G401 (cell line): ENCODE measurements at places on chromosomes 2 and 18.
A peak's percentile ranks its signal among the peaks of the same experiment; 100 is the strongest.

DNA sequence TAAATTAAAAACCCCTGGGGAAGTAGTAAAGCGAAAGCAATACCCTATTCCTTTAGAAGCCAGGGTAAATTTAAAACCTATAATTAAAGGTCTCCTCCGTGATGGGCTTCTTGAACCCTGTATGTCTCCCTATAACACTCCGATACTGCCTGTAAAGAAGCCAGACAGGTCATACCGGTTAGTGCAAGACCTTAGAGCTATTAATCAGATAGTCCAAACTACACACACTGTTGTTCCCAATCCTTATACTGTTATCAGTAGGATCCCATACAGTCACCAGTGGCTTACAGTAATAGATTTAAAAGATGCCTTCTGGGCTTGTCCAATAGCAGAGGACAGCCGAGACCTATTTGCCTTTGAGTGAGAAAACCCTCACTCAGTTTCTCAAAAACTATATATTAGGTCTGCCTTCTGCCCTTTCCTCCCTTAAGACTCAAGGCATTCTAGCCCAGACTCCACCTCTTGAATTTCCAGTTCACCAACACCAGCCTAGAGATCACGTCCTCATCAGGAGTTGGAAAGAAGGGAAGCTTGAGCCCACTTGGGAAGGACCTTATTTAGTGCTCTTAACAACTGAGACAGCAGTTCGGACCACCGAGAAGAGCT, 12.4 kb upstream of the SAP130 start:
- no peak for DNase-seq

DNA sequence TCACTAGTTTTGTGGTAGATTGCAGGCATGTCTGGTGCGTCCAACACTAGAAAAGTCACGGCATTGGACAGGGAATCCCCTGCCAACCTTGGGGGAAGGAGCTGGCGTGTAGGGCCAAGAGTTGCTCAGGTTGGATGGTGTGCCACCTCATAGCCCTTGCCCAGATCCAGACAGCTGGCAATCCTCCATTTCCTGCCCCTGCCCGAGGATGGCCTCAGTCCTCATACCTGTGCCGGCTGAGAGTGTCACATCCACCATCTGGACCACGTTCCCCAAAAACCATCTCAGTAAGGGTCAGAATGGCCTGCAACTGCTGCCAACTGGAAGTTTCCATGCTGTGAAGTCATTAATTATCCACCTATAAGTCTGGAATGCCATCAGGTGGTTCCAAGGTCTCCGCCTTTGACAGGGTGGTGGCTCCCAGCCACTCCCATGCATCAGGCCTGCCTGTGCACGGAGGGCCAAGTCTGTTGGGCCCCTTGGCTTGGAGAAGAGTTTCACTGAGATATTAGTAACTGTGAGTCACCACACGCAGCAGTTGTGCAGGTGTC, 55.0 kb downstream of the IMPA2 start:
- peak; percentile 79 for DNase-seq

GRCh38 chr2:85189606-85190270, 56.5 kb downstream of the TCF7L1 start:
- peak; percentile 28 for DNase-seq

- no peak for DNase-seq
Observed at GRCh38 chr2:136015699-136016098, 30.3 kb upstream of the DARS1 start.

DNA sequence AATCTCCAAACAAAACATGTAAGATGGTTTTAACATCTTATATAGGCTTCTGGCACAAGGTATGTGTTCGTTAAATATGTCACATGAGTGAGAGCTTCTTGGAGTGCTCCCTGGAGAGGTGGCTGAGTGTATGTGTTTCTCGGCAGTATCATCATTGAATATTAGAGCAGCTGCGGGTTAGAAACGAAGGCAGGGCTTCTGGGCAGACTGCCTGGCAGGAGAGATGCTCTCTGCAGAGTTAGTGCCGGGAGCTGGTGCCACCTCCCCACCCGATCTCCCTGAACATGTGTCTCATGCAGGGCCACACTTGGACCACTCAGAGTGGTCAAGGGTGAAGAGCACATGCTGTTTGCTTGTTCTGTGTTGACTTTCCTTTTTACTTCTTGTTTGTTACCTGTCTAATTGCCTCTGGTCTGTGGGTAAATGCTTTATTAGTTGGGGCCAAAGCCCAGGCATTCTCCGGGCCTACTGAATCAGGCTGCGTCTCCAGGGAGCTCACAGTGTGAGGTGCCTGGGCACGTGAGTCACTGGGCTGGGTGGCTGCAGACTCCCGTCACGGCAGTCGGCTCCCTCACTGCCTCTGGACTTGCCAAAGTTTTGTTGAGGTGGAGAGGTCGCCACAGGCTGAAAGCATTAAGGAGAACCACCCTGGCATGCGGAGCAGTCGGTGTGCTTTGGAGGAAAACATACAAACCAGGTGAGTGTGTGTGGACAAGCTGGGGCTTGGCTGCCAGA, 246.6 kb downstream of the FHOD3 start:
- DNase-seq = no peak

DNA sequence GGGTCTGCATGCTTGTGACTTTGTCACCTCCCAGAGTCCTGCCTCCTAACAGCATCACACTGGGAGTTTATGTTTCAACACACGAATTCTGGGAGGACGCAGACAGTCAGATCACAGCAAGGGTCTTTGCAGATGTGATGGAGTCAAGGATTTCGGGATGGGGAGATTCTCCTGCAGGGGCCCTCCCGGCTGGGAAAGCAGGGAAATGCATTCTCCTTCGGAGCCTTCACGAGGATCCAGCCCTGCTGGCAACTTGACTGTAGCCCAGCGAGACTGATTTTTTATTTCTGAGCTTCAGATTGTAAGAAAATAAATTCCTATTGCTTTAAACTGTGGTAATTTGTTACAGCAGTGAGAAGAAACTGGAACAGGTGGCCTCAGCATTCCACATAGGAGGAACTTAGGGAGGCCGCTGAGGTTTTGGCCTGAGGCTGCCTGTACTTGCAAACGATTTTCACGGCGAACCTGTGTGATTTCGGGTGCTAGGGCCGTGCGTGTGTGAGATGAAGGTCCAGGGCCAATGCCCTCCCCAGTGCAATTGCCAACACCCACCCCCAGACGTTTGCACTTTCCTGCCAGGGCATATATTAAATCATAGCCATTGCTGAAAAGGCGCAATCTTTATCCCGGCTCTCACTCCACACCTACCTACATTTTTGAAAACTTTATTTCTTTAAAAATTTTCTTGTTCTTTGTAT, 79.8 kb downstream of the ASB1 start:
- DNase-seq = no peak

GRCh38 chr18:56740645-56741044, 89.5 kb downstream of the WDR7 start:
- no peak for DNase-seq

GRCh38 chr18:5542515-5543035, 1.2 kb downstream of the EPB41L3 start:
- DNase-seq = no peak

- no peak for DNase-seq
Observed at GRCh38 chr2:171787333-171788072, 100.2 kb downstream of the DYNC1I2 start.

- DNase-seq = no peak
Observed at GRCh38 chr18:28905509-28905908, 728.6 kb upstream of the CDH2 start.

DNA sequence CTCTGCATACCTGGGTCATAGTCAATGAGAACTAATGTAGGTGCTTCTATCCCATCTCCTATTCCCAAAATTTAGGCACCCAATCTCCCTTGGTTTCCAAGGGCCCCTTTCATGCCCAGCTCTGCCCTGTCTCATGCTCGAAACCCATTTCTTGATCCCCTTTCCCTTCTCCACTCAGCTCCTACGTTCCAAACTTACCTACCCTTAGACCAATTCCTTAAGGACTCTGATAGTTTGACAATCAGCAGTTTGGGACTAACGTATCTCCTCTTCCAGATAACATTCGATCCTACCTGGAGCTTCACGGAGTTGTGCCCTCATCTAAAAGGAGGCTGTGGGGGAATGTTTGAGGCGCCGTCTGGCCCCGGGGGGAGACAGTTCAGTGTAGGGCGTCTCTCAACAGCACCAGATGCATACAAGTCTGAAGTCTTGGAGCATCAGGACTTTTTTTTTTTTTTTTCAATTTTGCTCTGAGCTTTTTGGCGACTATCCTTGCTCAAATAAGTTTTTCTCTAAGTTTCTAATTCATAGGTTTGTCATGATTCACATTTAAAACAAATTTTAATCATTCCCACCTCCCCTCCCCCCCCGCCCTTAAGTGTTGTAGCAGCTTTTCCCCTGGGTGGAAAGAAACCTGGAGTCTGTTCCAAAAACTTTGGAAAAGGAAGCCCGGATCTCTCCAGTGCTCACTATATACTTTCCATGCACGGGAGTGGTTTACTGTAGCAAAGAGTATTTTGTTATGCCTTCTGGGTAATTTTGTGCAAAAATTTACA, 141.2 kb upstream of the LGALSL start:
- no peak for DNase-seq

GRCh38 chr2:165293440-165294420, 54.5 kb downstream of the SCN2A start:
- DNase-seq = peak; percentile 98

GRCh38 chr2:177474301-177474700, 81.7 kb downstream of the AGPS start:
- no peak for DNase-seq

GRCh38 chr2:196322973-196323810, 151.8 kb upstream of the STK17B start:
- DNase-seq = no peak

- no peak for DNase-seq
Observed at GRCh38 chr2:105072039-105072438, 34.2 kb downstream of the MRPS9 start.
